ENCODE measurements at places on chromosomes 1 and 21. TPM values are rescaled to one million over a fixed set of nuclear protein-coding genes. Genes with fewer than 3 reads are reported as not detected.

- DNase-seq = peak; percentile 53
Observed at GRCh38 chr1:38235705-38236104, 189.1 kb upstream of the POU3F1 start.

GRCh38 chr1:6218375-6219164 lies 12.7 kb downstream of the RNF207 start:
- no peak for DNase-seq

- DNase-seq = no peak
Observed at GRCh38 chr1:118202076-118202608, 17.1 kb upstream of the SPAG17 start.

- no peak for DNase-seq
Observed at GRCh38 chr1:58709540-58710175, 9.8 kb upstream of the MYSM1 start.

- DNase-seq = no peak
Observed at GRCh38 chr1:12098786-12099185, 35.7 kb downstream of the TNFRSF8 start.

- DNase-seq = peak; percentile 81
Observed at GRCh38 chr1:32963746-32964460, 706 bp downstream of the RNF19B start.

FAM76A gene
- 11.6 TPM for total RNA-seq

Measured in mammary epithelial cell (primary cell).